Stimulated activated CD4-positive, alpha-beta T cell treated with anti-CD3 and anti-CD28 coated beads, Interleukin-4, amount 100 ng/mL, for 48 hours (primary cell): ENCODE measurements at places on chromosomes 7 and 10.

GRCh38 chr7:13748998-13749397 is 240.5 kb downstream of the ETV1 start:
- DNase-seq = no peak

- DNase-seq = no peak
These were observed 31.0 kb downstream of the AKR1B1 start for GRCh38 chr7:134427896-134428295.

- no peak for DNase-seq
These were observed 45.6 kb downstream of the AP3M1 start for GRCh38 chr10:74104996-74105395.

GRCh38 chr10:81696609-81697388 is 178.2 kb upstream of the NRG3 start:
- no peak for DNase-seq

DNA sequence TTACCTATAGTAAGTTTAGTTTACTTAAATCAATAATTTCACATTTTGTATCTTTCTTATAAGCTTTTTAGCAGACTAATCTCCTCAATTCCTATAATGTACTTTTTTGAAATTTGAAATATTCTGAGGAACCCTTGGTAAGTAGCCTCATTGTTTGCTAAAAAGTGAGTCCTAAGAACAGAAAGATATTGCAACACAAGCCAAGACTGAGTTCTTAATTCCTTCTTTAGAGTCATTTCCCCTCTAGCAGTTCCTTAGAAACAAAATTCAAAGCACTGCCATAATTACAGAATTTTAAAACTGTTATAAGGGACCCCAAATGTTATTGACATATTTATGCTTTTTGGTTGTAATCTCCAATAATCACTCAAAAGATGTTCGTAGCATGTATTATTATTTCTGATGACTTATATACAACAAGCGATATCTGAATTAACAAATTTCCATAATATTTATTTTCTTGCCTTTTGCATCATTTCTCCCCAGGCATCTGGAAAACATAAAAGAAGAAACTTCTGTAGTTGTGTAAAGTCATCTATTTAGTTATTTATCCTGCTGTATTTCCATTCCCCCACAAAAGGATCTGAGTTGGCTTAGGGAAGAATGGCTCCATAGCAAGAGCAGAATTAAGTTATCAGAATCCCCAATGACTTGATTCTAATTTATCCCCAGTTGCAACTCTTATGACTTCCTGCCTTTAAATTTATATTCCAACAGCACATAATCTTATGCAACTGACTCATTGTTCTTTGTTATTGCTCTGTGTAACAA is 67.8 kb downstream of the TMEM26 start:
- DNase-seq = no peak

- no peak for DNase-seq
These were observed 176.2 kb upstream of the RNF32 start for GRCh38 chr7:156464339-156464738.

- DNase-seq = no peak
These were observed 503.9 kb upstream of the IGFBP3 start for GRCh38 chr7:46424934-46425333.

- DNase-seq = no peak
These were observed 62.1 kb upstream of the COL13A1 start for GRCh38 chr10:69739634-69740033.

GRCh38 chr10:133441780-133442179 is 12.0 kb upstream of the SCART1 start:
- DNase-seq = no peak
